Peyer's patch (tissue), 4 donors: ENCODE measurements at places on chromosomes 1 and 21. TPM values are rescaled to one million over a fixed set of nuclear protein-coding genes. Genes with fewer than 3 reads are reported as not detected.

SPAG17 gene
- not detected for total RNA-seq

FAM43B gene
- total RNA-seq = not detected

- DNase-seq = no peak
Measured at GRCh38 chr1:201662646-201663045, 123.7 kb downstream of the NAV1 start.

DNA sequence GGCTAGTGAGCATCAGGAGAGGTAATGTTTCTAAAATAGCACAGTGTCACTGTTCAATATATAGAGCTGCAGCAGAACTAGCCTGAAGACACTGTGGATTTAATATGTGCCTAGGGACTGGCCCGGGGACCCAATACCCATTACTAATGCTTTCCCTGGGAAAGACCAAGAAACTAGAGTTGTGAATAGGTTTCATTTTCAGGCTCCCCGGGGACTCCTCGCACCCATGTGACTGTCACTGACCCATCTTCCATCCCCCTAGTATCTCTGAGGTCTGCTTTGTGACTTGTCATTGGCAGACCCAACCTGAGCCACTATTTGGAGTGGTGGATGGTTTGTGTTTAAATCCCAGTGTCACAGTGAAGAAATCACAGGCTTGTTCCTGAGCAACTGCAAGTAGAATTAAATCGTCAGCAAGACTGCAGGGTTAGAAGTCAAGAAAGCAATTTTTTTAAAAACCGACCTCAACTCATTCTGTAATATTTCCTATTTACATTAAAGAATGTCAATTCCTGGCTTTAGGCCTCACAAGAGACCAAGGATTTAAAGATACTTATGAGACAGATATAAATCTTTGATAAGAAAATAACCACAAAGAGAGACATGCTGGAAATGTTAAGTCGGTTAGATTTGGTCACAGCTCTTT, 130.0 kb upstream of the TNR start:
- DNase-seq = no peak

ZNF670 gene
- total RNA-seq = 1.8 TPM

DNA sequence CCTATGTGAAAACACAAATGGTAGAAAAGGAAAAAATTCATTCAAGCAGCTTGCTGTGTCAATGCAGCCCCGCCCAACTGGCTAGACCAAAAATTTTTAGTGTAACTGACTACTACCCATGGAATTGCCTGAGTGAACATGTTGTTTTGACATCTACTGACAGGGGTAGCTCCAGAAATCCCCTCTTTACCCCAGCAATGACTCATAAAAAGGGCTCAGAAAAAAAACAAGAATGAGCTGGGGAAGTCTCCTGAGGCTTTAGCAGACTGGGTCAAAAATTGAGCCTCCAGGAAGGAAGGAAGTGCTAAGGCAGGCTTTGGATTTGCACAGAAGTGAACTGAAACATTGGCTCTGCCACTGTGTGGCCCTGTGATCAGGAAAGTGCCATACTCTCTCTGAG, 24.4 kb upstream of the FGGY start:
- no peak for DNase-seq

- DNase-seq = no peak
Measured at GRCh38 chr1:217647791-217648190, 16.6 kb downstream of the SPATA17 start.

DNA sequence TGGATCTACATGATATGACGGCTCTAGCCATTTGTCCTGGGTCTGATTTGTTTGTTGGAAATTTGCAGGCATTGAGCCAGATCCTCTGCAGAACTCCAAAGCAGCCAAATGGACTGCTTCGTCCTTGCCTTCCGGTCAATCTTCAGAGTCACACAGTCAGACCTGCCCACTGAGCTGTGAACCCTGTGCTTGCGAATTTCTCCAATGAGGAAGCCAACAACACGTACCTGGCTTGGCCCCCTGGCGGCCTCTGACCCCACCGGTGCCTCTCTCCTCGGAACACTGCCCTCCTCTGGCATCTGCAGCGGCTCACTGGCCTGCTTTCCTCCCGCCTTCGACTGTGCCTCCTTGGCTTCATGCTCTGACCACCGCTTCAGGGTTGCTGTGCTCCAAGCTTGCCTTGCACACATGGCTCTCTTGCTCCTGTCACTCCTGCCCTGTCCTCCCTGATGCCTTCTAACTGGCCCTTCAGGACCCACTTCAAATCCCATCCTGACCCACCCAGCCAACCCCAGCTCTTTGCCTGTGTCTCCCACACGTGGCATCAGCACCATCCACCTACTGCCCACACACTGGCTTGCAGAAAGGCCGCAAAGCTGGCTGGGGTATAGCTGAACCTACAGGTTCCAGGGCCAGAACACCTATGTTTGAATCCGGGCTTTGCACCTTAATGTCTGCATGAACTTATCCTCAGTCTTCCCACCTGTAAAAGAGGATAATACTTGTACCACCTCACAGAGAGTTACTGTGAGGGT, 128.2 kb downstream of the KCNN3 start:
- DNase-seq = no peak

DNA sequence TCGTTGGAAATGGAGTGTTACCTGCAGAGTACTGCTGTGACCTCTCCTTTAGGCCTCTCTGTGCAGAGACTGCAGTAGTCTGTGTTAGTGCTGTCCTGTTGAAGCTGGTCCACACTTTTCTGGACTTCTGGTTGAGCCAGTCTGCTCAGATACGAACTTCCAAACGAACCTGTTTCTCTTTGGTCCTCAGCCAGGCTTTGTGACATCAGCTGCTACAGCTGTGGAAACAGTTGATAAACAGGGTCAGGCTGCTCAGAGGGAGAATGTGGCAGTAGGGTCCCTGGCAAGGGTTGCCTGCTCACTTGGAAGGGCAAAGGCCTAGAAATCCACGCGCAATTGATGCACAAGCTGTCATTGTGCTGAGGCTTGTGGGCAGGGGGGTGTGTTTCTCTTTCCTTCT, 98.8 kb downstream of the NOS1AP start:
- no peak for DNase-seq

GRCh38 chr1:61181067-61182038, 99.0 kb downstream of the NFIA start:
- no peak for DNase-seq

FCRL4 gene
- total RNA-seq = not detected

GRCh38 chr1:217240656-217241055, 390.2 kb downstream of the GPATCH2 start:
- no peak for DNase-seq

DNA sequence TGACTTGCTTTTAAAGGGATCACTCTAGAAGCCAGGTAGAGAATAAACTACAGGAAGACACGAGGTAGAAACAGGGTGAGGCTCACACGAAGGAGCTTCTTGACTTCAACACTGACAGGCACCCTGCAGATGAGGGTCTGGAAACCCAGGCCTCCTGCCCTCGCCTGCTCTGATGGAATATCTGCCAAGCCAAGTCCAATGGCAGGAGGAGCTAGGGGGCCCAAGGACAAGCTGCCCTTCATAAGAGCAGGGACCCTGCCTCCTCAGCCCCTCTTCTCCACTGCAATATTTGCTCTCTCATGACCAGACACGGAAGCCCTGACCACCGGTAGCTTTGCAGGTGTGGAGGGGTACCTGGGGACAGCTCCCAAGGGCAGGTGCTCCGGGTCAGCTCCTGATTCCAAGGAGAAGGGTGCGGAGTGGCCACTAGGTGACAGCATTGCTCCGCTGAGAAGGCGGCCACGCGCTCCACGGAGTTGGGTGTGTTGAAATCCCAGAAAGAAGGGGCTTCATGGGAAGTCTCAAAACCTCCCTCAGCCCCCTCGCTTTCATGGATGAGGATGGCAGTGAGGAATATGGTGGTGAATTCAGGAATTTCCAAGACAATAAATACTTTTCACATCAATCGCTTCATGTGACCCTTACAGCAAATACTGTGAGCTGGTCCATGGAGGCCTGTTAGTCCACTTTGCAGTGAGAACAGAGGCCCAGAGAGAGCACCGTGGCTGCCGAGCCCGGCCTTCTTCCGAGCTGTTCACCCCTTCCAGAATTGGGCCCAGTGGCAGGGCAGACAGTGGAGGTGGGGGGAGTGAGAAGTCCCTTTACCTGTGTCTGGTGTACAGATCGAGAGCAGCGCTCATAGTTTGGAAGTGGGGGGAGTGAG, 33.2 kb upstream of the PAX7 start:
- peak; percentile 26 for DNase-seq

NBPF6 gene
- 3.6 TPM for total RNA-seq

GRCh38 chr1:57599236-57599994, 175.6 kb upstream of the DAB1 start:
- DNase-seq = no peak

SLAMF9 gene
- not detected for total RNA-seq

EDARADD gene
- total RNA-seq = not detected

DNA sequence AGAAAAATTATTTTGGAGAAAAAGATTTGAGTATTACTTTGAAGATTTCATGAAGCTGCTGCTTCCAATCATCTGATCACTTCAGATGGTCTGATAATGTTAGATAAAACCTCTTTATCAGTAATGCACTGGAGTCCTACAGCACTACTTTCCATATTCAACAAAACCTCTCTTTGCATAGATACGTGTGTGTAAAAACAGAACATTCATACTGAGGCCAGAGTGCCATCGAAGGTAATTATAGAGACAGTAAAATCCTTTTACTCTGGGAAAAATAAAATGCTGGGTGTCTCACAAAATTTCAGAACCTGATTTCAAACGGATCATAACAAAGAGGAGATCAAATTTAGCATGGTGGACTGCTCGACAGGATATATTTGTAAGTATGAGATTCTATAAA, at the start of gene RGS13:
TSS of gene RGS13 (plus strand) at position 209 of the 400 bp plus-strand sequence. CDS start 8,188 bp downstream, outside the sequence.
- DNase-seq = no peak

- DNase-seq = no peak
Measured at GRCh38 chr1:232974971-232975370, 24.6 kb downstream of the NTPCR start.

DNA sequence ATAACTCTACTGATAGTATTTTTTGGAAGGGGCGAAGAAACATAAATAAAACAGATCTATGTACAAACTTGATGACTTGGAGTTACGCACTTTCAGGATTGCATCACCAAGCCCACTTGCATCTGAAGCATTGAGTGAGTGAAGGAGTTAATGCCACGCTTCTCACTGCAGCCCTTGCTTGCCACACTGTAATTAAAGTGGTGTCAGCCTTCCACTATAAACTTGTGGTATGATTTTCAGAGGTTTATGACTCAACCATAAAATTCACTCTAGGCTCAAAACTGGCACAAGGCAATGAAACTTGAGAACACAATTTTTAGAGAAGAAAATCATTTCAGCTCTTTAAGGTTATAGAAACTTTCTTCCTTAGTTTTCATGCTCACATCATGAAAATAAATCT, 93.9 kb upstream of the PRMT6 start:
- no peak for DNase-seq

RGSL1 gene
- not detected for total RNA-seq
